ENCODE measurements at places on chromosomes 4 and X. TPM values are rescaled to one million over a fixed set of nuclear protein-coding genes. Genes with fewer than 3 reads are reported as not detected.

GRIA2 gene
- 0.91 TPM for total RNA-seq

NHSL2 gene
- 28.2 TPM for total RNA-seq

ATP6AP2 gene
- total RNA-seq, result 84.1 TPM

FAM47E gene
- 15.1 TPM for total RNA-seq

HSD17B11 gene
- 45.2 TPM for total RNA-seq

RAP2C gene
- total RNA-seq, result 19.0 TPM

TREX2 gene
- total RNA-seq, result 6.3 TPM

DNA sequence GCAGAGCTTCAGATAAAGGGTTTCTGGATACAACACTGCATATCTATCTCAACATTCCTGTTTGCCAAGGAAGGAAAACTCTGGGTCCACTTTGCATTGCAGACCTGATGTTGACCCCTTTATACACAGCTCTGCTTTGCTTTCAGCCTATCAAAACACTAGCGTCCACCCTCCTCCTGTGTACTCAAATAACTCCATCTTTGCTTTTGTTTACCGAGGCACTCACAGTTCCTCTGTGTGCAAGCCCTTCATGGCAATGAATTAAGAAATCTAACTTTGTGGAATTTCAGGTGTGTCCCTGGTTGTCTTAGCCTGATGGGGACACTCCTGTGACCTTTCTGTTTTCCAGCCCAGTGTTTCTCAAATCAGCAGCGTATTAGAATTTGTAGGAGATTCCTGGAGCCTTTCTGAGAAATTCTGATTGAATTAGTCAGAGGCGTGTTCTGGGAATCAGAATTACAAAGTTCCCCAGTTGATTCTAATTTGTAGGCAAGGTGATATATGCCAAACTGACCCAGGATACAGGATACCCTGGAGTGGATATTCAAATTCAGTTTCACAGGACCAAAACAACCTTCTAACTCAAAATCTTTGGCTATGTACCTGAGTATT is 68.6 kb downstream of the DTHD1 start:
- DNase-seq, result no peak

DNA sequence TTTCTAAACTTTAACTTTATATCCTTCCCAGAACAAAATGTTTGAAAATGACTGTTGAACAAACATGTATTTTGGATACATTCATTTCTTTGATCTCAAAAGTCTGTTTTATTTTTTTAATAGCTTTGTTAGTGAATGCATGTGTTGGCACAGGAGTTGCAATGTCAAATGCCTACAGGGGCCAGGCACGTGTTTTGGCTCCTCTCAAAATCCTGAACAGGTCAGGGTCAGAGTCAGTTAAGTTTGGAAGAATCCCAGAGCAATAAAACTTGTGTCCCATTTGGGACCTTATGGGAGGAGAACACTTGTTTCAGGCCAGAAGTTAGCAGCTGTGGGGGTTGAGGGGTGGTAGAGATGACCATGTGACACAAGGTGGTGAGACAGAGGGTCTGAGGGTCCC is 29.0 kb upstream of the CCDC110 start:
- no peak for DNase-seq

DNA sequence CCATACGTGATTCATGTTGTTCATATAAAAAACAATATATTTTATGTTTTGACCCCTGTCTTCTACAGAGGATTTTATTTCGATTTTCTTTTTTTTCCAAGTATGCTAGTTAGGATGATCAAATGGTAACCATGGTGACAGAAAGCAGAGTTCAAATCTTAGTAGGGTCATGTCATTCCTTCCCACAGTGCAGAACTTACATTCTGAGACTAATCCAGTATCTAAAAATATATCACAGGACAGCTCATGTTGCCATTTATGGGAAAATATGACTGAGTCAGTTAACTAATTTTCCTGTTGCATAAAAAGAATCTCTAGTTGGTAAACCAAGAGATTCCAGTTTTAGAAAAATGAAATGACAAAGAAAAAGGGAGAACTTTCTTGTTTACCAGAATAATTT is 209.5 kb downstream of the PARM1 start:
- DNase-seq, result no peak

- no peak for DNase-seq
These were observed 260.2 kb downstream of the IL1RAPL1 start for GRCh38 chrX:28847423-28847822.

GRCh38 chr4:171348090-171348489 is 465.1 kb upstream of the GALNTL6 start:
- DNase-seq, result no peak

GRCh38 chr4:142036795-142037583 is 400.6 kb downstream of the IL15 start:
- no peak for DNase-seq

DNA sequence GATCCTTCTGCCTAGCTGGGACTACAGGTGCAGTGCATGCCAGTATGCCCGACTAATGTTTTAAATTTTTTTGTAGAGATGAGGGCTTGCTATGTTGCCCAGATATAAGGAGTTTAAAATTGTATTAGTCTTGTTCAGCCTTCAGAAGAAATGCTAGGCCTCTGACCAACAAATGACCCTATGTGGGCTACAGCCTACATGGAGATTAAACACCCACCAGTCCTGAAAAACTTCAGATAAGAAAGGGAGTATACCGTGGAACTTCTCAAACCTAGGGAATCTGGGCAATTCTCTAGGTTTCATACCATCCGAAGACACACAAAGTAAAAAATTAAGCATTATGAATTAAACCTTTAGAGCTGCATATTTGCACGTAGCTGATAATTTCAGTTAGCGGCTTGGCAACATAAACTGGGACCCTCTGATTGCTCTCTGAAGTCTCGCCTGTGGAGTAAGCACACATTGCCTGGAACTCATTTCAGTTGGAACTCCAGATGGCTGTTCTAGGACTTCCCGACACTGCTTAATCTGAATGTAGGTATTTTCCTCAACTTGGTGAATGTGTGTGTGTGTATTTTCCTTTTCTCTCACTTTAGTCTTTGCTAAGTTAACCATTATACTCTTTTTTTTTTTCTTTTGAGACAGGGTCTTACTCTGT is 33.0 kb downstream of the MOB1B start:
- no peak for DNase-seq

DNA sequence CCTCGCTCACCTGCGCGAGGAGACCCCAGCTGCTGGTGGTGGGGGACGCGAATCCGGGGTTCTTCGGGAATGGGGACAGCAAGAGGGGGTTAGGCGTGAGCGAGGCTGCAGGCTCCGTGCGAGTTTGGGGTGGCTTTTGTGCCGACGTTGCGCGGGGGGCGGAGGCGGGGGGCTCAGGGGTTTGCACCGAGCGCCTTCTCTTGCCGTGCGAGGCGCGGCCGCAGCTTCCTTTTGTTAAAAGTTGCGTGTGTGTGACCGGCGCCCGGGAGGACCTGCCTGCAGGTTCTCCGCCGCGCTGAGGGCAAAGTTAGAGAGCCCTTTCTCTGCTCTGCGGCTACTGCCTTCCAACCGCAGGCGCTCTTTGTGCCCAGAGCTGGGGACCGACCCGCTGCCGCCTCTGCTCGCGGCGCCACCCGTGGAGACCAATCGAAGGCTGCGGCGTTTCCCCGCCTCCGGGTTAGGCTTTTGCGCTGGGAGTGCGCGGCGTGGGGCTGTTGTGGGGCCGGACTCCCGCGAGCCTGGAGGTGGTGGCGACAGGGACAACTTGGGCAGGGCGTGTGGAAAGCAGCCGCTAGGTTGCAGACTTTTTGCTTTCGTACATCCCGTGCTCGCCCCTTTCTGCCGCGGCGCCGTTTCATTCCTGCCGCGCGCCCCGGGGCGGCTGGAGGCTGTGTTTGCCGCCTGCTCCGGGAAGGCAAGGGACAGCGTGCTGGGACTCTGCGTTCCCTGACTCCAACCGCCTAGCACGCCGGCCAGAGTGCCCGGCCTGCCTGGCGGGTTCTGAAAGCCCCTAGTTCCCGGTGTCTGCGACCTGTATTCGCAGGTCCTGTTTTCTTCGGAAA is 716 bp downstream of the KIT start:
- peak; percentile 25 for DNase-seq

- no peak for DNase-seq
These were observed 28.7 kb downstream of the INPP4B start for GRCh38 chr4:142817442-142817841.

DNA sequence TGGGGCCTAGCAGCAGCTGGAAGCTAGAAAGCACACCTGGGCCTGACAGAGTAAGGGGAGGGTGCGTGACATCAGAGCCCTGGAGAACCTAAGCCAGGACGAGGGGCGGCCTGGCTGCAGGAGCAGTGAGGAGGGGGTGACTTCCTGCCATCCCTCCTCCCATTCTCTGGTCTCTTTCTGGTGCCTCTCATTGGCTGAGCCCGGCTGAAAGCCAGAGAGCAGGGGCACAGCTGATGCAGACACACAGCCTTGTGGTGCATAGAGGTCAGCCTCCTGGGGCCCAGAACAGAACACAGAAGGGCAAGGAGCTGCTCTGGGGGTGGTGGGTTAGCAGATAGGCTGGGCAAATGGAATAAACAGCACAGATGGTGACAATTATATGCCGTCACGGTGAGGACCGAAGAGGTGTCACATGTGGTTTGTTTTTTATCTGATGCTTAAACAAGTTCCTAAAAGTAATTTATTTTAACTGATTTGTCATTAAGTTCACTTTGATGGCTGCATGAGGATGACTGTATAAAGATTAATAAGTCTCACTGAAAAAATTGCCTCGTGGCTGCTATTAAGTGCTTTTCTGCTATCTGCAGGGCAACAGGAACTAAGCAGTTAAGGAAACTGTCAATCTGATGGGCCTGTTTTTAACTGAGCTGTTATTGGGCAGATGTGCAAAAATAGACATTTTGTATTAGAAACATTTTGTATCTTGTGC is 102.0 kb downstream of the FNIP2 start:
- DNase-seq, result no peak

GRCh38 chr4:80471756-80472155 is 136.2 kb downstream of the CFAP299 start:
- peak; percentile 62 for DNase-seq

- DNase-seq, result peak; percentile 58
These were observed 5.6 kb downstream of the CYSLTR1 start for GRCh38 chrX:78321809-78322208.

DNA sequence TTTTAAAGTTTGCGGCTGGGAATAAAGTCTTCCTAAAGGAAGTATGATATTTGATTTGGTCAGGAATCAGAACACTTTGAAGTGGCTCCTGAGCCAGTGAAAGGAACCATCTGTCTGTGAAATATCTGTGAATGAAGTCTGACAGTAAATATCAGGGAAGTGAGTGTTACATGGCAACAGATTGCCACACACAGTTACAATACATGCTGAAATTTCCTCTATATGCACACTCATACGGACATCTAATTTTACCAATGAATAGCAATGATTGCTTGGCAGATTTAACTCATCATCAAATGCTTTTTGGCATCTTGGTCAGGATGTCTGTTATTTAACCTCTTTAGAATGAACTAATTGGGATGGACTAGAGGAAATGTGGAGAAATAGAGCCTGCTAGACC is 1023.8 kb downstream of the FAT4 start:
- no peak for DNase-seq

GRCh38 chr4:7971159-7971631 is 31.5 kb upstream of the AFAP1 start:
- no peak for DNase-seq

DNA sequence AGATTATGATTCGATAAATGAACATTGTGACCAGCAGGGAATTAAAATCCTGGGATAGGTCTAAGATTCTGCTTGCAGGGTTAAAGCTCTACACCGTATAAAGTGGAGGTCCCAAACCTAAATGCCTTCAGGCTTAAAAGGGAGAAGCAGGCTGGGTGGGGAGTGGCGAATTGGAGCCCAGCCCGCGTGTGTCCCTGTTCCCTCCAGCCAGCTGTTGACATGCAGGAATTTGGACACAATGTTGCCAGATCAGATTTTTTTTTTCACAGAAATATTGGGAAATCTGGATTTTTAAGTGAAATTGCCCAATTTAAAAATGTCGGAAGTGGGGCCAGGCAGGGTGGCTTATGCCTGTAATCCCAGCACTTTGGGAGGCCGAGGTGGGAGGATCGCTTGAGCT is 60.5 kb downstream of the ELF4 start:
- no peak for DNase-seq
